Ascending aorta (tissue), 2 donors: ENCODE measurements at places on chromosomes 7 and 10. TPM values are rescaled to one million over a fixed set of nuclear protein-coding genes. Genes with fewer than 3 reads are reported as not detected.

- DNase-seq = no peak
These were observed 17.8 kb upstream of the SLC18A2 start for GRCh38 chr10:117222976-117223692.

DNA sequence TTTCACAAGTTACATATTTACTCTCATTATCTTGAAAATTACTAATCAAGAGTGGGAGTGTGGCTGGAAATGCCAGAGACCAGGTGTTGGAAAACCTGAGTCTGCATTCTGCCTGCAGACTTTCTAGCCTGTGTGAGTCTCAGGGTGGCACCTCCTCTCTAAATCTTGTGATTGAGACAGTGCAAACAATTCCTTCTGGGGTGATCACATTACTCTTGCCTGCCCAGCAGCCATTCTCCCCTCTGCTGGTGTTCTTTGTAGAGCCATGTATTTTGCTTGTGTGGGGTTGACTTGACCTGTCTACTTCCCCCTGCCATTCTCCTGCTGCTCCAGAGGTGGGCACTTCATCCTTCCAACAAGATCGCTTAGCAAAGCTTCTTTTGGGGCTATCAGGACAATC, 101.1 kb downstream of the RAPGEF5 start:
- DNase-seq = no peak

GRCh38 chr7:139603282-139603681, 79.8 kb downstream of the CLEC2L start:
- no peak for DNase-seq

DNA sequence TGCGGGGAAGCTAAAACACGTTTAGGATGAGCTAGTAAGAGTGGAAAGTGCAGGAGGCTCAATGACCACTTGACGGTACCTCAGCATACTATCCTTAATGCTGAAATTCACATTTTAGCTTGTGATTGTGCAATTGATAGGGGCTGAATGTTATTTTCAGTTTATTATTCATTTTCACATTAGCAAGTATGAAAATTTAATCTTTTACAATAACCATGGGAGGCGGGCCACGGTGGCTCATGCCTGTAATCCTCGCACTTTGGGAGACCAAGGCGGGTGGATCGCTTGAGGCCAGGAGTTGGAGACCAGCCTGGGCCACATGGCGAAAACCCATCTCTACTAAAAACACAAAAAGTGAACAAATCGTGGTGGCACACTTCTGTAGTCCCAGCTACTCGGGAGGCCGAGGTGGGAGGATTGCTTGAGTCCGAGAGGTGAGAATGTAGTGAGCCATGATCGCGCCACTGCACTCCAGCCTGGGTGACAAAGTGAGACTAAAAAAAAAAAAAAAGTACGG, 22.0 kb upstream of the ANLN start:
- no peak for DNase-seq

Gene ALOX5
- 23.1 TPM for total RNA-seq

DNA sequence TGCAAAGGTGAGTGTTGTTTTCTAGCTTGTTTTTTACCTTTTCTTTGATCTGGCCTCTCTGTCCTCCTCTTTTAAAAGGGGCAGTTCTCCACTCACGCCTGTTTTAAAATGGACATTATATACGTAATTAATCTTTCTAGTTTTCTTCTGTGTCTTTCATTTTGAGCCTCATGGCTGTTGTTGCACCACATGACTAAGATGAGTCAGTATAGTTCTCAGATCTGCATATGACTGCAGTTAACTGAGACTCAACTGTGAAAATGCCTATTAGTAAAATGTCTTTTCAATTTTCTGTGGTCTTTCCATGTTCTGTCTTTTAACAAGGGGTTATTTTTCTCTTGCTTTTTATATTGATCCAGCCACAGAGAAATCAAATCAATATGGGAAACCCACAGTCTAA, 296.1 kb downstream of the CDK14 start:
- no peak for DNase-seq

- no peak for DNase-seq
These were observed 32.3 kb downstream of the NOD1 start for GRCh38 chr7:30446266-30446665.

Gene GIMAP7
- 9.4 TPM for total RNA-seq

Gene OR2A12
- not detected for total RNA-seq

Gene FZD8
- 23.0 TPM for total RNA-seq

- DNase-seq = no peak
These were observed 2.1 kb upstream of the ADAM8 start for GRCh38 chr10:133278577-133279265.

Gene TWIST1
- 2.0 TPM for total RNA-seq

- DNase-seq = no peak
These were observed 88.9 kb downstream of the ELFN1 start for GRCh38 chr7:1758859-1759521.

Gene FAM25G
- total RNA-seq = not detected

Gene HMX2
- not detected for total RNA-seq

GRCh38 chr7:101673951-101674350, 44.9 kb upstream of the MYL10 start:
- DNase-seq = no peak

DNA sequence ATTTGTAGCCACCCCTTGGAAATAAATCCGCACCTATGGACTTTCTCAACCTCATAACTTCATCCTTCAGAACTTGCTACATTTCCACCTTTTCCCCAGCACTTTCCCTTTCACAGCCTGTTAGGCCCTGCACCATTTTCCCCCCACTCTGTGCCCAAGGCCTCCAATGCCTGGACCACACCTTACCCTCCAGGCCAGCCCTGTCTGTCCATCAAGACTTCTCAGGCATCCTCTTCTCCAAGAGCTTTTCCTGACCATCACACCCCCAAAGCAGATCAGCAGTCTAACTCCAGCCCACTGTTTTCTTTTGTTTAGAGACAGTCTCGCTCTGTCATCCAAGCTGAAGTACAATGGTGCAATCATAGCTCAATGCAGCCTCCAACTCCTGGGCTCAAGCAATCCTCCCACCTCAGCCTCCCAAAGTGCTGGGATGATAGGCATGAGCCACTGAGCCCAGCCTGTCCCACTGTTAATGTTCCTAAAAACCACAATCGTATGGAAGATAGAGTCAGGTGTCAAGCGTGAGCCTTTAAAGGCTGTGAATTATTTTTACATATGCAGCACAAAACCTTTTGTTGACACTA, 116.8 kb downstream of the PARD3 start:
- DNase-seq = no peak

- no peak for DNase-seq
These were observed 22.4 kb downstream of the NRBF2 start for GRCh38 chr10:63155388-63156020.

Gene MBL2
- not detected for total RNA-seq

GRCh38 chr7:70805360-70805759, 326.6 kb upstream of the GALNT17 start:
- no peak for DNase-seq

Gene CPXM2
- total RNA-seq = 125 TPM

- DNase-seq = no peak
These were observed 23.2 kb downstream of the COL1A2 start for GRCh38 chr7:94417901-94418300.

- DNase-seq = no peak
These were observed 13.8 kb upstream of the CLIP2 start for GRCh38 chr7:74275401-74275881.

DNA sequence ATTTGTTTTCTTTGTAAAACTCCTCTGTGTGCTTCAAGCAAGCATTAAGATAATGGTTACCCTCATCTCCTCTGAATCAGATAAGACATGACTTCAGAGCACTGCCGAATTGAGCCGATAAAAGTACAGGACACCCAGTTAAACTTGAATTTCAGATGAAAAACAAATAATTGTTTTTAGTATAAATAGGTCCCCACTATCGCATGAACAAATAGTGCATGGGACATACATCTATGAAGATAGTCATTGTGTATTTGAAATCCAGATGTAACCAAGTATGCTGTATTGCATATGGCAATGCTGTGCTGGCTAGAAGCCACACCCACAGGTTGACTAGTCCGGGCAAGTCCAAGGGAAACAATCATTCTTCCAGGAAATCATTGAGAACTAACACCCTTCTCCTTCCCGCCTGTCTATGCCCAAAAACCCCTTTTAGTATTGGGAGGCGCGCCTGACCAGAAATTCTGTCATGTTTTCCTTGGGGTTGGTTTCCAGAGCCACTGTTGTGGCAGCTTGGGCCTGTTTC, 12.6 kb upstream of the FGFR2 start:
- DNase-seq = no peak

DNA sequence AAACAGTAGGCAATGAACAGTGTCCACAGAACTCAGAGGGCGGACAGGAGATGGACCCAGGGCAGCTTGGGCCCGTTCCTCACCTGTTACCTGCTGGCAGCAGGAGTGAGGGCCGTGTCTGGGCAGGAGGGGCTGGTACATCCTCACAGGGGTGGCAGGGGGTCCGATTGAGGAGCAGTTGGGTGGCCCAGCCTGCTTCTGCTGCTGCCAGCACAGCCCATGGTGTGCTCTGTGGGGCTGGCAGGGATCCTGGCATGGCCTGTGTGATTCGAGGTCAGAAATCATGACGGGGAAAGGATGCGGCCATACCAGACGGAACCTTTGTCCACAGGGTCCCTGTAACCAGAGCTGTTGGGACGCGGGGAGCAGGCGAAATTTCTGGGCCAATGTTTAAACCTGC, 49.6 kb downstream of the INPP5A start:
- DNase-seq = no peak

GRCh38 chr7:125169088-125169487, 239.5 kb upstream of the POT1 start:
- no peak for DNase-seq

DNA sequence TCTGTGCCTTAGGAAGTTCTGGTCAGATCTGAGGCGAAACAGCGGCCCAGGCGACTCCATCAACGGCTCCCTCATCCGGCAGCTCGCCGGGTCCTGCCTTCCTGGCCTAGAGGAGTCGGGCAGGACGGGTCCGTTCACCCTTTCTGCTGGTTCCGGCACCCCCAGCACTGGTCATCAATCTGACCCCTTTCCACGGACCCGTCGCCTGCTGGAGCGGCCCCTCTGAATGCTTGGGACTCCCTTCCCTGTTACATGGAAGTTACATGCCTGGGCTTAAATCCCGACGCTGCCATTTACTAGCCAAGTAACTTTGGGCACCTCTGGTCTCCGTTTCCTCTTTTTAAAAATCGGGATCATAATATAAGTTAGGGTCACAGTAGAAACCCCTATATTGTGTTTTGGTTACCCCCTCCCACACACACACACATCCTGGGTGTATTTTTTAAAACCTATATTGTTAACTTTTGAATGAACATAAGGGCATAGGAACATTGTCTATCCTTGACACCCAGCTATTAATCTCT, 607 bp upstream of the GGCT start:
- no peak for DNase-seq

- DNase-seq = peak; percentile 79
These were observed 31.8 kb downstream of the GSTO2 start for GRCh38 chr10:104300736-104301292.

- DNase-seq = no peak
These were observed 53.9 kb downstream of the VCL start for GRCh38 chr10:74051736-74052342.

- no peak for DNase-seq
These were observed 659.7 kb downstream of the KCNMA1 start for GRCh38 chr10:76977901-76978300.

GRCh38 chr7:56110611-56111010, 4.3 kb upstream of the CHCHD2 start:
- no peak for DNase-seq

DNA sequence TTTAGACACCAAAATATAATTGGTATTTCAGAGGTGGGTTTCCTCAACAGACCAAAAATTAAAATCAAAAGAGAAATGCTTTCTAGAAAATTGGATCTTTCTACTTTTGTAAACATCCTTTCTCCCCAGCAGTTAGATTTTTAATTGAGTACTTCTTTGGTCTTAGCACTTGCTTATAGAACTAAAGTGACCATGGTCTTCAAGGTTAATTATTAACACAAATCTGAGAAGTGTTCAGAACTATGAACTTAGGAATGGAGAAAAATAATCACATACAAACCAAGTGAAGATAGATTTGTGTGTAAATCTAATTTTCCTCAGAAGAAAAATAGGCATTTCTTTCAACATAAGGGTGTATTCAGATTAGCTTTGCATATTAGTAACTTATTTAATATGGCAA, 355.4 kb downstream of the ELMO1 start:
- no peak for DNase-seq

Gene CYP17A1
- 116 TPM for total RNA-seq

- DNase-seq = no peak
These were observed 79.0 kb upstream of the MACROH2A2 start for GRCh38 chr10:69973678-69974077.

DNA sequence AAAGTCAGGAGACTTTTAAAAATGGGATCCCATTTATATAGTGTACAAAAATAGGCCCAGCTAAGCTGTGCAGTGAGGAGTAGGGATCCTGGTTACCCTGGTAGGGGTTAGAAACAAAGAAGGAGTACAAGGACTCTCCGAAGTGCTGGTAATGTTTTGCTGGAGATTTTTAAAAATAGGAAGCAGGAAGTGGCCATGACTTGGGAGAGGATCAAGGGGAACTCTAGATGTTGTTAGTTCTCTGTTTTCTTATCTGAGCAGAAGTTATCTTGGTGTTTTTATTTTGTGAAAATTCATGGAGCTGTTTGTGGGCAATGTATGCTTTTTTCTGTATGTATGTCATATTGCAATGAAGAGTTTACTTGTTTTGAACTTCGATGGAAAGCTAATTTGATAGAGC, 373.9 kb downstream of the SFMBT2 start:
- DNase-seq = no peak

DNA sequence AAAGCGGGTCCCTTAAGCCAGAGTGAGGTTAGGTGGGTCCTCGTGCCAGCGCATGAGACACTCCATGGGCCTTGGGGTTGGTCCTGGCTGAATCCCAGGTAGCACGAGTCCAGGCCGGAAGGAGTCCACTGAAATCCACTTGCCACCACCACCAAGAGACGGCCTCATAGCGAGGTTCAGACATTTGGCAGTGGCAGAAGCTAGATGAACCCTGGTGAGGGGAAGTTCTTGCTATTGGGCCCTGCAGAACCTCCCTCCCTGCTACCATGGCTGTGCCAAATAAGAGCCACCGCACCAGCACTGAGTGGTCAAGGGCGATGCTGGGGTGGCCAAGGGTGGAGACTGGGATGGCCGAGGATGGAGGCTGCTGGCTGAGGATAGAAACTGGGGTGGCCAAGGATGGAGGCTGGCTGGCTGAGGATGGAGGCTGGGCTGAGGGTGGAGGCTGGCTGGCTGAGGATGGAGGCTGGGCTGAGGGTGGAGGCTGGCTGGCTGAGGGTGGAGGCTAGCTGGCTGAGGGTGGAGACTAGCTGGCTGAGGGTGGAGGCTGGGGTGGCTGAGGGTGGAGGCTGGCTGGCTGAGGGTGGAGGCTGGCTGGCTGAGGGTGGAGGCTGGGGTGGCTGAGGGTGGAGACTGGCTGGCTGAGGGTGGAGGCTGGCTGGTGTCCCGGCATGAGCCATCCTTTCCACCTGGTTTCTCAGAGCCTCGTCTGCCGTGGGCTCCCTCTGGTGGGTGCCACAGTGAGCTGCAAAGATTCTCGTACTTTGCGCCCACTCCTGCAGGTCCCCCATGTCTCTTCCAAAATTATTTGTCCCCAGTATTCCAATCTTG, 88.2 kb downstream of the ELFN1 start:
- no peak for DNase-seq

DNA sequence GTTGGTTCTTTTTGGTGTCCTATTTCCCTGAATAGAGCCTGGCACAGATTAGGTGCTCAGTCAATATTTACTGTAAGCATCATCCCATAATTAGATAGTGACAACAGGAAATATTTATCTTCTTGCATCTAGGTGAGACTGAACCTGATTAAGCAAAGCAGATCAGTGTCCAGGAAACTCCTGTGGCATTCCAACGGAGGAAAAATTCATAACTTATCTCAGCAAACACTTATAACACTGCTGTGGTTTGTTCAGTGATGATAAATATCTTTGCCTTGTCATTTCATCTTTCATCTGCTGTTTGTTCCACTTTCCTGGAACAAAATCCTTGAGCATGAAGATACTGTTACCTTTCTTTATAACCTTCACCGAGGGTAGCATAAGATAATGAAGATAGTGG, 1160.3 kb upstream of the AUTS2 start:
- DNase-seq = no peak
